Spleen (tissue), 13 donors: ENCODE measurements at places on chromosomes 7 and 10. TPM values are rescaled to one million over a fixed set of nuclear protein-coding genes. Genes with fewer than 3 reads are reported as not detected.

GRCh38 chr10:75074711-75075445 is 36.6 kb upstream of the SAMD8 start:
- no peak for DNase-seq

DNA sequence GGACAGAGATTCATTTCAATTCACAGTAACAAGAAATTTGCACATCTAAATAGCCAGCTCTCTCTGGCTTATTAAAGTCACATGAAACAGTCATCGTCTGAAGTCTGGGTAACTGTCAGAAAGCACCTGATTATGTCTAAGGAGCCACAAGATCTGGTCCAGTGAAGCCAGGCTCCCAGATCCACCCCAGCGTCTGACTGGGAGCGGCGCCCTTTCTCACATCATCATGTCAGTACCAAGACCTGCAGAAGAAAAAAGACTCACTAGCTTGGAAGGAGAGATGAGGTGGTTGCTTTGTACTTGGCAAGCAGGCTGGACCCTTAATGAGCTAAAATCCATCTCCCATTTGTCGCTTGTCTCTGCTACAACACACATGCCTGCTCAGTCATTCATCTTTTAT is 58.4 kb downstream of the VOPP1 start:
- no peak for DNase-seq

DNA sequence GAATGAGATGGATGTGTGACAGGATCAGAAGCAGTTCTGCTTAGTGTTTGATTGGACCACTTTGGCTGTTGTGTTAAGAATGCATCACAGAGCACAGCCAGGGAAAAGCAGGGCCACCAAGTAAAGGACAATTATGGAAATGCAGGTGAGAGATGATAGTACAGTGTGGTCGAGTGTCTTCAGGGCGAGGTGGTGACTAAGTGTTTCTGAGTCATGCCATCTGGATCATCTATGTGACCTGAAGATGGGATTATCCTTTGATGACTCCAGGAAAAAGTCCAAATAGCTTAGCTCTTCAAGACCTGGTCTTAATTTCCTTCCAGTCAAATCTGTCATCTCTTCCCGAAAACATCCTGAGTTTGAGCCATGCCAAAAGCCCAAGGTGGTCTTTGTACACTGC is 523.2 kb upstream of the IGFBP3 start:
- no peak for DNase-seq

DNA sequence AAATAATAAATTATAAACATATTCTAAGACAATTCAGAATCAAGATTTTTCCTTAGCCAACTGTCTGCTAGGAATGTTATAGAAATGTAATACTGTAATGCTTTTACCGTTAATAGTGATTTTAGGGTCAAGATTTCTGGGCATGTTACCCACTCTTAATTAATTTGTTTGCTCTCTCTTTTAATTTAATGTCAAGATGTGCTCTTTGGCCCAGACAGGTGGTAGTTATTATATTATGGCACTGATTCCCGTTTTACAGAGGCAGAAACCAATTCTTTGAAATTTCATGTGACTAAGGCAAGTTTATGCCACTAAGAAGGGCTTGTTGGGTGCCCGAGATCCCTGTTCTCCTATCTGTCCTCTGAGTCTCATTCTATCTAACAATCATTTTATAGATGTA is 959 bp upstream of the FAM107B start:
- no peak for DNase-seq

RBP4 gene
- total RNA-seq = not detected

PAX4 gene
- total RNA-seq = not detected

CTAGE4 gene
- 5.9 TPM for total RNA-seq
